Epithelial cell of esophagus (primary cell): ENCODE measurements at places on chromosomes 13 and 19.

- no peak for DNase-seq
Observed at GRCh38 chr13:44694842-44695241, 118.7 kb upstream of the TSC22D1 start.

DNA sequence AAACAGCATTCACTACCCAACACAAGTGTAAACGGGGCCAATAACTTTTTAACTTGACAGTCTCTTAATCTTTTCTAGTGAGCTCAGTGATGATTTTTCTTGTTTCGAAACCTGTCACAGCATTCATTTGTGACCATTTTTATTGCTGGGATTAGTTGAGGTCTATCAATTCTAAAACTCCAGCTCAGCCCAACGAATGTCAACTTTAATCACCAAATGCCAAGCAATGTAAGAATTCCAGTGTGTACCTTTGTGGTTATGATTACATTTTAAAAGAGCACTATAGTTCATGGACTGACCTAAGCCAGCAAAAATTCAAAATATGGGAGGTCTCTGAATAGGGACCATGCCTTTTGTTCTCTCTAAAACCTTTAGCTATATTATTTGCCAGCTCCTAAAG lies 694.3 kb upstream of the SGCG start:
- no peak for DNase-seq

DNA sequence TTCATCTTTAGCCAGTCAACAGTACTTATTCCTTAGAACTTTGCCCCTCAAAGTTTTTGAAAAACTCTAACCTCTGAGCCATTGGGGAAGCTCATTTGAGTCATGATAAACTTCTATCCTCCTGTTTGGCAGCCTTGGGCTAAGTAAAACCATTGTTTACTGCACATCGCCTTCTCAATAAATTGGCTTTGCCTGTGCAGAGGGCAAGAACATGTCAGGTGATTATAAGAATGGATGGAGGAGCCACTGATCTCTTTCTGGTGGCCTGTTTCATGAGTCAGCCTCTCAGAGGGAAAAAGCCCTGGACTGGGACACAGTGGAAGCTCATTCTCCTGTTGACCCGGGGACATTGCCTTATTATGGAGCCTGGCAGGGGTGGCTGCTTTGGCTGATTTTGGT lies 19.4 kb upstream of the PSG4 start:
- no peak for DNase-seq

DNA sequence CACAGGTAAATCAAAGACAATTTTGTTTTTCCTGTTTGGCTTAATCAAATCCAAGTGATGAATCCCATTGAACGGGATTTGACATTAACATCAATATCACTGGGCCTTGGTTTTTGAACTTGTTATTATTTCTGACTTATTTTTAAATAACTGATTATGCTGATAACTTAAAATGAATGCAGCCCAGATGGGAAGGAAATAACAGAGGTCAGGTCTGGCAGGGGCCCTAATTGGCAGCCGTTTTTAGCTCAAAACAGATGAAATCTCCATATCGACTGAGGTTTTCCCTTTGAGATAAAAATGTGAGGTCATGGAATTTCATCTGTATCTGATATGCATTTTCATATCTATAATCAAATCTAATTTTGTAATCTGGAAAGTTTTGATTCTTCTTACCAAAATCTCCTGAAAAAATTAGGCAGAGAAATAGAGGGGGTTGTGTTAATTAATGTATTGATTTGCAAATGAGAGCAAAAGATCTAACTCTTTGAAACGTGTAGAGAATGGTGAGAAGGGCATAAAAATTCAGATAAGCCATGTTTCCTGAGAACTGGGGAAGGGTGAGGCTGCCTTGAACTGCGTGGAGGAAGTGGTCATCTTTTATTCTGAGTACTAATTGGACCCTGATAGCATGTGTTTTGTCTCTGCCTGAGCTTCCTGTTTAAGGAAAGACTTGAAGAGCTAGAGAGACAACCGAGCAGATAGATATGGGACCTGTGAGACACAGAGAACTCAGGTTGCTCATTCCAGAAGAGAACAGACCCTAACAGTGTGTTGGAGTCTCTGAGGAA lies 98.2 kb upstream of the C1QTNF9B start:
- no peak for DNase-seq

- DNase-seq, result no peak
Observed at GRCh38 chr19:708154-709143, at the start of gene PALM. Gene PALM (plus strand): TSS chr19:708935. CDS start chr19:709147, 212 bp downstream.

DNA sequence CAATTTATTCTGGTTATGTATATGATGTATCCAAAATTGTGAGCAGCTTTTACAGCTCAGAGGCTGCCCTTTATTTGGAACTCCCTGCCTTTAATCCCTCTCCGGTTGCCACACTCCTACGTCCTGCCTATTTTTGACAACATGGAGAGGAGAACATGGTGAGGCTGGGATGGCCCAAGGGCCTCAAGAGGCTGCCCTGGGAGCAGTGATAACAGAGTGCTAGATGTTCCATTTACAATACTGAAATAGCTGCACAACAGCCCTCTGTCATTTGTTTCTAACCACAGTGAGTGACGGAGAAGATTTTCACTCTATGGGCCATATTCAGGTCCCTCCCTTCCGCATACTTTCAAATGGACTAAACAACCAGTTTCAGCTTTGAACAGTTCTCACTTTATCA lies 33.4 kb downstream of the STARD13 start:
- DNase-seq, result no peak

DNA sequence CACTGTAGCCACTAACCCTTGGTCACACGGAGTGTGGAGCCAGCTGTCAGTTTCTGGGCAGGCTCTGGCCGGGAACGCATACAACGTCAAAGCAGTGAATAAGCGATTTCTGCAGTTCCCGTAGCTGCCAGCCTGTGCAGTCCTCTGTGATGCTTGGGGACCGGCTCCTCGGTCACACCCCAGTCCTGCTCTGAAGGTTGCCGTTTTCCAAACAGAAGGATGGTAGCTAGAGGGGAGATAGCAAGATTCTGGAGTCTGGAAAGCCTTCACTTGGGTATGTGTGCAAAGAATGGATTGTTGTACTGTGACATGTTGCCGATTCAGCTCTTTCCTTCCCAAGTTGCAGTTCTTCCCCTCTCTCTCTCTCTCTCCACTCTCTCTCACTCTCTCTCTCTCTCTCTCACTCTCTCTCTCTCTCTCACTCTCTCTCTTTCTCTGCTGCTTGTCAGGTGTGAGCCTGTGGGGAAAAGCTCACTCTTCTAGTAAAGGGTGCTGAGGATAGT lies 38.7 kb upstream of the C1QTNF9 start:
- peak; percentile 46 for DNase-seq

- peak; percentile 58 for DNase-seq
Observed at GRCh38 chr13:44199627-44200207, 173.9 kb upstream of the SERP2 start.

- no peak for DNase-seq
Observed at GRCh38 chr13:102620516-102620915, 23.7 kb downstream of the TPP2 start.
